Testis (tissue), 5 donors: ENCODE measurements at places on chromosomes 3 and 15.

DNA sequence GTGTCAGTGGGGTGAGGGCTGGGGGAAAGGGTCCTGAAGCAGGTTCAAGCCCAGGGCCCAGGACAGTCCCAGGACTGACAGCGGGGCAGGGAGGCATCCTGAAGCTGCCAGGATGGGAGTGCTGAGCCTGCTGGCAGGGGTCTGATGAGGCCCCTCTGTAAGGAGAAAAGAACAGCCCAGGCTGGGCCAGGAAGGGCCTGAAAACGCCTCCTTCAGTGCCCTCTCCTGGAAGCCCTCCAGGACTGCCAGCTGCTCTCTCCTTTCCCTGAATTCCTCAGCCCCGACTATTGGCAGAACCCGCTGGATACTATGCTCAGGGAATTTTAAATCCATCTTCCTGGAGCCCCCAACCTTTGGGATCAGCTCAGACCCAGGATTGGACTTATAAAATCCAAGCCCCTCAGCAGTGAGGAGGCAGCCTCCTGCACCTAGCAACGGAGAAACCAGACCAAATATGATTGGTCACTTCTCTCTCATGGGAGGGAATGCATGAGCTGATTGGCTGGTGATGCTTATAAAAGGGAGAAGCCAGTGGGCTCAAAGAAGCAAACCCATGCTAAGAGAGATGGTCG is 203.5 kb upstream of the LINGO1 start:
- DNase-seq: no peak

- DNase-seq: no peak
Observed at GRCh38 chr3:141465221-141465620, 21.6 kb upstream of the RASA2 start.

DNA sequence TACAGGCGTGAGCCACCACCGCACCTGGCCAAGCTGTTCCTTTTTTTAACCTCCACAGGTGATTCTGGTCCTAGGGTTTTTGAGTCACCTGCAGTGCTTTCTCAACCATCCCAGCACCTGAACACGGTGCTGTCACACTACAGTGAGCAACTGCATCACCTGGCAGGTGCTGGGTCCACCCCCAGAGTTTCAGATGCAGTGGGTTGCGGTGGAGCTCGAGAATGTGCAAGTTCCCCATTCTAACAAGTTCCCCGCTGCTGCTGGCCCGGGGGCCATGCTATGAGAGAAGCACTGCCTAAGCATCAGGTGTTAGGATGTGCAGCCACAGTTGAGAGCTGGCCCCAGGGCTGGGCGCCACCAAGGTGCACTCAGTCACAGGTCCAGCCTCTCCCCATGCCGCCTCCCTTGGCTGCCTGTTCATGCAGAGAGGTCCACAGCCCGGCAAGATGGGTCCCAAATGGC is 18.0 kb downstream of the ISG20 start:
- peak; percentile 12 for DNase-seq

DNA sequence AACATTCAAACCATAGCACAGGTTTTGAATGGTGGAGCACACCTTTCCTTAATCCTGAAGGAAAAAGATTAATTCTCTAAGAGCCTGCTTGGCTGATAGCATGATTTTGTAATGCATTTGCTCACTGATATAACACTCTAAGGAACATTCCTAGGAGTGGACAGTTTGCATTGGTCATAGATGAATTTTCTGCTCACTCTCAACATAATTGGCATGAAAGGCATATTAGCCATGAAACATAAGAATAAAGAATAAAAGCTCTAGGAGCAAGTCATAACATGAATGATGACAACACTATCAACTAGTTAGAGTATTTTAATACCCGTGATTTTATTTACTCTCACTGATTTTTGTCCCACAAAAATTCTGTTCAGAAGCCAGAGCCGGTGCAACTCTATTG is 34.3 kb upstream of the LRTM1 start:
- no peak for DNase-seq

GRCh38 chr3:13143381-13144004 is 70.3 kb upstream of the IQSEC1 start:
- DNase-seq: peak; percentile 29
